ENCODE measurements at places on chromosomes 2 and 18. TPM values are rescaled to one million over a fixed set of nuclear protein-coding genes. Genes with fewer than 3 reads are reported as not detected.

- no peak for DNase-seq
Observed at GRCh38 chr2:111062417-111062816, 58.3 kb upstream of the BCL2L11 start.

DNA sequence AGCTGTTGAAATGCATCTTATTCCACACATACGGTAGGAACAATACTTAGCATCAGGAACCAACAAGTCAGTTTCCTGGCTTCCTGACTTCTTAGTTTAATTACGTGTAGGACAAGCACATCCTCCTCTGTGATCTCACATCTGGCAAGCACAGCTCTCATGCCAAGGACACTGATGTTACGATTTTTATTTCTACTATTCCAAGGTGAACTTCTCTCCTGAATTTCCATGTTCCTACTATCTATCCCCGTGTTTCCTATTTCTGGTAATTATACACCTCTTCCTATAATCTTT lies 374.0 kb downstream of the NCKAP5 start:
- no peak for DNase-seq

GRCh38 chr2:128103407-128103806 lies 12.4 kb downstream of the UGGT1 start:
- no peak for DNase-seq

NLRC4 gene
- 7.9 TPM for total RNA-seq

FAM110C gene
- 1.4 TPM for total RNA-seq
